ENCODE measurements at places on chromosomes 11 and 22.

DNA sequence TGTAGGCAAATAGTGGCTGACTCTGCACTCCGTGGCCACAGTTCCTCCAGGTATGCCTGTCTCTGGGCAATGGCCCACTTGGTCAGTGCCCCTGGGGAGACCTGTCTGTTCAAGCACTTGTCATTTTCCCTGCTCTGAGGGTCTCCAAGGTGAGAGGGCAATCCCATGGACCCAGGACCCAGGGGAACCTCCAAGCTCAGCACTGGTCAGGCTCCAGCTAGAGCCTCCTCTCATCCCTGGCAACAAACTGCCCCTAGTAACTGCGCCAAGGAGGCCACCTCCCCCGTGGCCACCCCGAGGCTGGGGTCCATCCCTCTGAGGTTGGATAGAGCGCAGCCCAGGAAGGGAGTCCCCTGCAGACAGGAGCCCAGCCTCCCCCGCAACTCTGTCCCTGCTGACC, 713 bp upstream of the ANKK1 start:
- no peak for DNase-seq

- DNase-seq, result no peak
Observed at GRCh38 chr11:1548221-1549070, 23.6 kb downstream of the DUSP8 start.

DNA sequence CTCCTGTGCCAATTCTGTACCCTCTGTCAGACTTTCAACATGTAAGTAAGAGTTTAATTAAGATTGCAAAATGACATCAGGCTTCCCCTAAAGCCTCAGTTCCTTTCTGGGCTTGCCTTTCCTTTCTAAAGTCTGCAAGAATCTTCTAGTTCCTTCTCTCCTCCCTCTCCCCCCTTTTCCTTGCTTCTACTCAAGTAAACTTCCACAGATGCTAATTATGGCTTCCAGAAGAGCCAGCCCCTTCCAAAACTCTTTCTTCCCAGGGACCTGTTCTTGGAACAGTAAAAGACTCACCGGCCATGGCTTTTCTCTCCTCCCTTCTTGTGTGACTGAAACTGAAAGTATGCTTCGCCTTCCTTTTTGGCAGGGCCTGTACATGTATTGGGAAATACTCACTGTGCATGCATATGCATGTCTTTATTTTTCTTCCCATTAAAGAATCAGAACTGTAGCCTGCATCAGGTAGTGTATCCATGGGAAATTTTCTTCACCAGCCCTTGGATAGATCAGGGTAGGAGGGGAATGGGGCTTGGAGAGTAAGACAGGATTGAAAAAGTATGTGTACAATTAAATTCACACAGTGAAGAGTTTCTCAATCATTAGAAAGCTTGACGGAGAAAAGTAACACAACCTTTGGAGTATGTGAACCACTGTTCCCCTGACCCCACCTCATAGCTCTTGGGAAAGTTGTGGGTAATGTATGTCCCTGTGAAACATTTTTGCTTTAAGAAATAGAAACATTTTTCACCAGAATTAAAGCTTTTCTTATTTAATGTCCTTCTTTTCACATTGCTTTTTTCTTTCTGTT, at the start of gene CASP1:
Gene CASP1 (minus strand): TSS at position 332 of the 808 bp plus-strand sequence. CDS start 31 bp downstream, at position 301.
- DNase-seq, result peak; percentile 16

- no peak for DNase-seq
Observed at GRCh38 chr11:115146425-115146824, 357.8 kb downstream of the CADM1 start.

DNA sequence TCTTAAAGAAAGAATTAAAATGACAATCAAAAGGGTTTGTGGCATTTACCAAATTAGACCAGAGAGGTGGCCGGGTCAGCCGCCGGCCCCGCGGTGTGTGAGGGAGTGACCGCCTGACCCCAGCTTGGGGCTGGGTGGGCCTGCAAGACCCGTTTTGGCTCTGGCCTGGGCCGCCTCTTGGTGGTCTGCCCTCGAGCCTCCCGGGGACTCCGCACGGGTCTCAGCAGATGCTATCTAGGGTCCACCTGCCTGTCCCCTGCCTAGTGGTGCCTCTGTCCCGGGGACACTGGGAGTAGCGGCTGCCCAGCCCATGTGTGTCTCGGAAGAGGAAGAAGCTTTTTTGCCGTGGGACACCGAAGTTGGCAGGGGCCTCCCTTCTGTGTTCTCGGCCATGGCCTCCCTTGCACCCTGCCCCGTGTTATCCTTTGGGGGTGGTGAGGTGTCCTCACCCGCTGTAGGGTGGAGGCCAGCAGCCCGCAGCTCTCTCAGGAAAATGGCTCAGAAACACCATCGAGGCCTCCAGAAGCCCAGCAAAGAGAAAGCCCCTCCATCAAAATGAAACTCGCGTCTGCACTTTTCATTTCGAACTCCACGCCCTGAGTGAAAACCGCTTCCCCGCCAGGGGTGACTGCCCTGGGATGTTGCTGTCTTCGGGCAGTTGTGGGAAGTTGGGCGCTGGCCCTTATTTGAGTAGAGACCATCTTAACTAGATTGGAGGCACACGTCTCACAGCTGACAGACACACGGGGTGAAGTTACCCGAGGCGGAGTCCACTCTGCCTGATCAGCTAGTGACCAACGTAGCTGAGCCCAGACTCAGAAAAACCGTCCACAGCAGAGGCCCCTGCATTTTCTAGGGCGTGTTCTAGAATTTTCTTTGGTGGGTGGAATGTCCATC, 8.0 kb downstream of the CCND1 start:
- DNase-seq, result no peak

GRCh38 chr11:102012946-102013345, 34.3 kb upstream of the CFAP300 start:
- DNase-seq, result no peak

GRCh38 chr11:85955531-85955930, 100.3 kb downstream of the CCDC83 start:
- DNase-seq, result no peak

DNA sequence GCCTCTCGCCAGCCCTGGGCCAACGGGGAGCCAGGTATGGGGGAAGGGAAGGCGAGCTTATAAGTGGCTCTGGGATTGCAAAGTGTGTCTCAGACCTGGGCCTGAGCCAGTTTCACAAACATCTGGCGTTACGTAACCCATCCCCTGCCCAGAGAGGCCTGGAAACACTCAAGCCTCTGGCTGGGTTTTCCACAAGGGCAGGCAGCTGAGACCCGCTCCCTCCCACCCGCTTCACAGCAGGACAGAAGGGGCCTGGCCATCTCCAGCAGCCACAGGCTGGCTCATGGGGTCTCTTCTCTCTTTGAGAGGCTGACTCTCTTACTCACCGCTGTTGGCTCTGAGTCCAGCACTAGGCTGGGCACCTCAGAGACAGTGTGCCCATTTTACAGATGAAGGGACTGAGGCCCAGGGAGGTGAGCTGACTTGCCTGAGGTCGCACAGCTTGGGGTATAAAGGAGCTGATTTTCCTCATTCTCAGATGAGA, 44.5 kb downstream of the TRIOBP start:
- DNase-seq, result no peak

DNA sequence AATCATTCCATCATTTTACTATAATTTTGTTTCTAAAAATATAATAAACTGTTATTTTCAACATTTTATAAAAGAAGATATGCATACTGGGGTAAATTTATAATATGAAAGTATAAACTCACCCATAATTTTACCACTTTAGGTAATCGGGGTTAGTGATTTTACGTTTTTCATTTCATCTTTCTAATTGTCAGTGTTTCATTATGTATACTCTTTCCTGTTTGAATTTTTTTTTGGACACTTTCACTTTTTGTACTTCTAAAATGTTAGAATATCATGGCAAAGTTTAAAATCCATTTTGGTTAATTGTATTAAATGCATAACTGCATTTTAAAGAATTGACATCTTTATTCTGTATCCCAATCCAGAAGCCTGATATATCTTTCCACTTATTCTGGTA, 115.8 kb downstream of the METTL15 start:
- no peak for DNase-seq

GRCh38 chr11:11956006-11956405, 52.4 kb downstream of the DKK3 start:
- no peak for DNase-seq

DNA sequence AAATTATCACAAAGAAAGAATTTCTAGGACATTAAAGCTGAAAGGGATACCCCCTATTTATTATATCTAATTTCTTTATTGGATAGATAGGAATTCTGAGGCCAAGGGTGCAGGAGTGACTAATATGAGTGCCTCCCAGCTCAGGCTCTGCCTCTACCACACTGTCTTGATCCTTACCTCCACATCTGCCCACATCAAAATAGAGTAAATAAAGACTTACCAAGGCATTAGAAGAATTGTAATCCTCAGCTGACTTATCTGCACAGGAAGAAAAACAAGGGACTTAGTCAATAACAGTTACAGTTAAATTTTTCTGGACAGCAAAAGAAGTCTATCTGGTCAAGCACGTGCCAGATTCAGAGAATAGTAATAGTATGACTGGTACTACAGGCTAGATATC, 72.6 kb upstream of the GDPD4 start:
- no peak for DNase-seq

DNA sequence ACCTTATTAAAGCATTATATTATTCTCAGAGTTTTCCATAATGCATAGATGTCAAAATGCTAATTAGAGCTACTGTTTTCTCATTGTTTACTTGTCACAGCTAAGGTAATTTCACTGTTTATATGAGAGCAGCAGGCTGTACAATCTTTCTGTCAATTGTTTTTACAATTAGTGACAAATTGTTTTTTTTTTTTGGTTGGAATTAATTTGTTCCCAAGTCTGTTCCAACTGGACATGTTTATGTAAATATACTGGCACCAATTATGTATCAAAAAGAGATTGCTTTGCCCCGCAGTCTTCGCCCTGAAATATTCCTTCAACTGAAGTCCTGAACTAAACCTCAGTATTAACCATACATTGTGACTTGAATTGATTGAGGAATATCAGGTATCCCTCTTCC, 72.3 kb upstream of the GRIA4 start:
- no peak for DNase-seq

- peak; percentile 26 for DNase-seq
Observed at GRCh38 chr11:94171693-94172440, 43.2 kb downstream of the PANX1 start.

DNA sequence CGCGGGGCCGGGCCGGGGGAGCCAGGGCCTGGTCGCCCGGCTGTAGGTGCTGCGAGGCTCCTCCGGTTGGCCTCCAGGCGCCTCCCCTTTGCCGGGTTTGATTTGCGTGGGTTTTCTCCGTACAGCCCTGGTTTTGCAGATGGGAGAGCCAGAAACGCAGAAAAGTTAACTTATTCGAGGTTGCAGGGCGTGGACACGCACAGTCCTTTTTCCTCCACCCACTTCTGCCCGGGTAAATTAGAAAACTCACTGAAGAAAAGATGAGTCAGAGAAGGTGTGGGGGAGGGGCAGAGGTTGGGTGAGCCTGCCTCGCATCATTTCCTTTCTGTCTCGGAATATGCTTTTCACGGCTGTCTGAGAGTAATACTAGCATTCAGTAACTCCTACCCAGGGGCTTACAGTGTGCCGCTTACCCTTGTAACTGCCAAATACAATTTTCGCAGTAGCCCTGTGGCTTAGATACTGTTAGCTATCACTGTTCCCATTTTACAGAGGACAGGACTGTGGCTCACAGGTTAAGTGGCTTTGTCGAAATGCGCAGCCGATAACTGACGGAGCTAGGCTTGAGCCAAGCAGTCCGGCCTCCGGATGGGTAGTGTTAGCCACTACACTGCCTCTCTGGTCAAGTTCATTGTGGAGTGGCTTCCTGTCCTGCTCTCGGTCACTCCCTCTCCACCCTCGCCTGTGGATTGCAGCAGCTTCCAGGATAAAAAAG, 812 bp downstream of the FADD start:
- peak; percentile 92 for DNase-seq

DNA sequence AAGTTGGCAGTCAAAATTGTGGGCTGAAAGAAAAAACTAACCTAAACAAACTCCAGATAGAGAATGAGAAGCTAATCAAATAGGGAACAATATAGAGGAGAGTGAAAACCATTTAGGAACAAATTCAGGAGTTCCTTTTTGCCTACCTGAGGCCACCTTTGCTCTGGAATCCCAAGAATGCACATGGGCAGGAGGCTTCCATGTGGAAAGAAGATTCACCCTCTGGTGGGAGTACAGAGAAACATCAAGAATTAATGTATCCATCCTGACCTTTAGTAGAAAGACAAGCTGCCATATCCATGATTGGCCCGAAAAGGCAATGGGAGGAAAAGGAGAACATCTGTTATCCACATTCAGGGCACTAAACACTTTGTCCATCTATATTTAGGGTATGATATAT, 35.0 kb upstream of the MRGPRX1 start:
- no peak for DNase-seq

DNA sequence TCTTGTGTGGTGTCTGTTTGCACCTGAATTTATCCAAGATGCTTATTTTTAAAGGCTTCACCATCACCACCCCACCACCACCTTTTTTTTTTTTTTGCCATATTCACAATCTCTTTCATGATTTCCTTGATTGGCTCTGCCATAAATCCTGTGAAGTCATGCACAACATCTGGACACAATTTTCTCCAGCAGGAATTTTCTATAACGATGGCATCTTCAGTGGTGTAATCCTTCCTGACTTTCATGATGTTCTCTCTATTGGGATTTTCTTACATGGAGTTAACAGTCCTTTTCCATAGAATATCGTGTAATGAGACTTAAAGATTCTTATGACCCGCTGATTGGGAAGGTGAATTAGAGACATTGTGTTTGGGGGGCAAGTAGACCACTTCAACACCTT, 17.8 kb downstream of the ZFP91 start:
- DNase-seq, result no peak

DNA sequence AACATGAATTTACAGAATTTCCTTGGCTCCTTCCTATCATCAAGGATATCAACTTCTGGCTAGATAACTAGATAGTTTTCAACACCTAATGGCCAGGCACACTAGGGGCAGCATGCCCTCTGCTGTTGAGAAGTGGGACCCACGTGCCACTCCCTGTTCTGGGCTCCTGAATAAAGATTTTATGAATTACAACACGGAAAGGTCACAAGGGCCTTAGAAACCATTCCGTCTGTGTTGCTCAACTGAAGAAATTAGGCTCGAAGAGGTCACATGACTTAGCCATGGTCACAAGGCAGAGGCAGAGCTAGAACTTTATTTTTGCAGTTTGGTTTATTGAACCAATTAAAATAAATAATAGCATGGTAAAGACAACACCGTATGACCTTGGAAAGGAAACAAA, 36.0 kb downstream of the PRCP start:
- no peak for DNase-seq

DNA sequence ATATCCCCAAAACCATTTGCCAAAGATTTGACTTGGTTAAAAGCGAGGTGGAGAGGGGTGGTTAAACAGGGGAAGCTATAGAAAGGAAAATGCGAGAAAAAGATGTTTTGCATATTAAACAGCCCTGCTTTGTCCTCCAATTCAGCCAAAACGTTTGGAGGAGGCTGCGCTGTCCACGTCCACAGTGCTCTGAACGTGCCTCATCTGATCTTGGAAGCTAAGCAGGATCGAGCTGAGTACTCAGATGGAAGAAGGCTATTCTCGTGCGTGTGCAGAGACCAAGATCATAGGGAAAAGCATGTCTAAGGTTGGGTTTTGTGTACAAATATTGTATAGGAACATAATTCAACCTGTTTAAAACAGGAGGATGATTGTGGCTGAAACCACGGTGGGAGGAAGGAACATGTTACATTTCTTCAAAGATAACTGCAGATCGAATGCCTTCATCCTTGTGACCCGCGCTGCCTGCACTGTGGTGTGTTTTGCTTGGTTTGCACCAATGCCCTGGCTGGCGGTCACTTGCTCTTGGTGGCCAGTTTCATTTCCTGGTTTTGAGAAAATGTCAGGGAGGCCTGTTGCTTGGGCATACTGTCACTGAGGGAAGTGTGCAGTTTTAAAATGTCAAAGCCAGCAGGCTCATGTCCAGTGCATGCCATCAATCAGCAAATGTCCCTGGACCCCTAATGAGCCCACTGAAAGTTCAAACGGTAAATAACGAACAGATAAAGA, 40.4 kb downstream of the FLI1 start:
- no peak for DNase-seq
